DMS79 (cell line): ENCODE measurements at places on chromosomes 5 and 9.

DNA sequence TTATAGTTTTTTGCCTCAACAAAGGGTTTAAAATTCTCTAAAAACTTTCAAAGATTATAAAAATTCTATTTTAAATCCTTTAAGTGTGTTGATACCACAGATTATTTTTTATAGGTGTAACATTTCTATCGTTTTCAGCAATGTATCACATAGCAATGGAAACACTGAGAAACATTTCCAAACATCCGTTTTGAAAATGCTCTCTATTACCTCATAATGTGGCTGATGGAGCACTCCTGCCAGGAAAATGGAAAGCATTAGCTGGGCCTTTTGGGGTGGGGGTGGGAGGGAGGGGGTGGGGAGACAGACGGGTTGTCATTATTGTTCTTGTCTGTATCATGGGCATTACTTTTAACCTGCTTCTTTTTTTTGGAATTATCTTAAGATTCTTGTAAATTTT is 516.5 kb downstream of the ACTL7B start:
- no peak for DNase-seq

- no peak for DNase-seq
Observed at GRCh38 chr9:71349218-71349617, 227.8 kb upstream of the TRPM3 start.

GRCh38 chr9:89496645-89497256 is 1.2 kb downstream of the SEMA4D start:
- DNase-seq: no peak

- DNase-seq: no peak
Observed at GRCh38 chr9:34590381-34591247, 1.1 kb upstream of the CNTFR start.

DNA sequence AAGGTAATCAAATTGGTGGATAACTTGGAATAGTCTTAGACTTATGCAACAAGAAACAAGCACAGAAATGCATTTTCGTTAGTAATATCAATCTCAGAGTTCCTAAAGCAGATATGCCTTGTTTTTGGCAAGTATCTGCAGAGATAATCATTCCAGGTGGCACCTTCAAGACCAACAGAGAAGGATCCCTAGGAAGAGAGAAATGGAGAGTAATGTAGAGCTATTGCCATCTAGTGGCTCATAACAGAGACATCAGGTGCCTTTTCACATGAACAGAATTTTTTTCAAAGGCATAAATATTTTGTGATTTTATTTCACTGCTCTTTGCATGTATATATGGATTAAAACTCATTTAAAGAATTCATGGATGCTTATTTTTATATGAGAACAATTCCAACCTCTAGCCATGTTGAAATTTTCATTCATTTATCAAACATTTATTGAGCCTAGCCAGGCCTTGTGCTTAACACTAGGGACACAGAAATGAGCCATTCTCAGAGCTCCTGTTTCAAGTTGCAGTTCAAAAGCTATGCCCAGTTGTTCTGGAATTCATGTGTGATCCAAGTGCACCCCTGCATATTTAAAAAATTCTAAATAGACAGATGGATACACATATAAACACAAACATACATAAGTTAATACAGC is 117.5 kb upstream of the OR13F1 start:
- DNase-seq: no peak

DNA sequence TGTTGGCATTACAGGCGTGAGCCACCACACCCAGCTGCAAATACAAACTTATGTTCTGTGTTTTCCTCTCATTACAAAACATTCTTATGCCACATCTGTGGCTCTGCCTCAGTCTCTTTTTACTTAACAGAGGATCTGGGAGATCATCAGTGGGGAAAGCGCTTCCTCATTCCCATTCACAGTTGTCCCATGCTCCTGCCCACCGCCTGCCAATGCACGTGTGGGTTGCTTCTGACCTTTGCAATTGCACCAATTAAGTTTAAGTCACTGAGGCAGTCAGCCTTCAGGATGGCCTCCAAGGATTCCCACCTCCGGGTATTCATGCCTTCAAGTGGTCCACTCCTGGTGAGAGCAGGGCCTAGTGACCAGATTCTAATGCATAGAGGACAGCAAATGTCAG is 34.9 kb upstream of the EEIG1 start:
- no peak for DNase-seq

DNA sequence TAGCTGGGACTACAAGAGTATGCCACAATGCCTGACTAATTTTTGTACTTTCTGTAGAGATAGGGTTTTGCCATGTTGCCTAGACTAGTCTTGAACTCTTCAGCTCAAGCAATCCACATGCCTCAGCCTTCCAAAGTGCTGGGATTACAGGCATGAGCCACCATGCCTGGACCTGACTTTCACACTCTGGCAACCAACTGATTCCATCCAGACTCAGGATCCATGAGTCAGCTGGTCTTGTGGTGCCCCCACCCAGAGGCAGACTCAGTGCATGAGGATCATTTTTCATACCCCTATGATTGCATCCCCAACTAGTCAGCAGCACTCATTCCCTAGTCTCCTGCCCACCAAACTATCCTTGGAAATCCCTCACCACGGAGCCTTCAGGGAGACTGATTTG is 375.9 kb downstream of the ANXA1 start:
- no peak for DNase-seq

DNA sequence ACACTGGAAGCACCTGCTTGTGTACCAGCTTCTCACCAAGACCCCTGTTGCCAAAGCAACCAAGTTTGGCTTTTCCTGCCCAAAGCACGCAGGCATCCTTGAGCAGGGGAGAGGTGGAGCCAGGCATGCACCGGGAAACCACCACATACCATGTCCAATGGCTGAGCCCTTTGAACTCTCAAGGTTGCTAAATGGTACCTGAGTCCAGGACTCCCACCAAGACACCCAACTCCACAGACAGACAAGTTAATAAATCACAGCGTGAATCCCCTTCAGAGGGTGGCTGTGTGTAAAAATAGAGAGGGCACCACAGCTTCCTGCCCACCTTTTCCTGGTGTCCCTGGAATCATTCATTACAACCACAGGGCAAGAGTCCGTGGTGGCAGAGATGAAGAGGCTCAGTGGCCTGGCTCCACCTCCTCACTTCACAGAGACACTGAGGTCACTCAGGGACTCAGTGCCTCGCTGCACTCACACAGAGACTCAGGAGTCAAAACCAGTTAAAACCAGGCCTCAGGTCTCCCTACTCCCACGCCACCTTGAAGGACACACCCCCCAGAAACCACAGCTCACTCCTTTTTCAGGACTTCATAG is 143.7 kb downstream of the C5orf15 start:
- no peak for DNase-seq
